ENCODE measurements at places on chromosomes 1 and 21.
A peak's percentile ranks its signal among the peaks of the same experiment; 100 is the strongest.

GRCh38 chr1:10338611-10339010, 60.3 kb upstream of the PGD start:
- DNase-seq, result no peak

GRCh38 chr1:183227422-183228346, 41.6 kb downstream of the LAMC2 start:
- DNase-seq, result peak; percentile 41

DNA sequence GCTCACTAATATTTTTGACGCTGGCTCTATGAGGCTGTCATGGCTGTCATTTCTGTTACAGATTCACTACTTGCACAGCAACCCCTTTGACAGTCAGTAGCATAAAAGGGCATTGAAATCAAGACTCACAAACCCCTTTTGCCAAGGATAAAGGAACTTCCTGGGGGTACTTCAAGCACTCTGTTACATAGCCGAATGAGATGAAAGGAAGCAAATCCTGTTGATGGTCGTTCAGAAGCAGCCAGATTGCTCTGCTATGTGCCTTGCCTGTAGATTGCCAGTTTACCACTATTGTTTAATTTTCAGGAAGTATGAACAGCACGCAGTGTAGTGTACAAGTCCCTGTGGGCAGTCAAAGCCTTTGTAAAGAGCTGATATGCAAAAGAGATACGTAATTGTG, 296.2 kb downstream of the LRRIQ3 start:
- DNase-seq, result no peak

DNA sequence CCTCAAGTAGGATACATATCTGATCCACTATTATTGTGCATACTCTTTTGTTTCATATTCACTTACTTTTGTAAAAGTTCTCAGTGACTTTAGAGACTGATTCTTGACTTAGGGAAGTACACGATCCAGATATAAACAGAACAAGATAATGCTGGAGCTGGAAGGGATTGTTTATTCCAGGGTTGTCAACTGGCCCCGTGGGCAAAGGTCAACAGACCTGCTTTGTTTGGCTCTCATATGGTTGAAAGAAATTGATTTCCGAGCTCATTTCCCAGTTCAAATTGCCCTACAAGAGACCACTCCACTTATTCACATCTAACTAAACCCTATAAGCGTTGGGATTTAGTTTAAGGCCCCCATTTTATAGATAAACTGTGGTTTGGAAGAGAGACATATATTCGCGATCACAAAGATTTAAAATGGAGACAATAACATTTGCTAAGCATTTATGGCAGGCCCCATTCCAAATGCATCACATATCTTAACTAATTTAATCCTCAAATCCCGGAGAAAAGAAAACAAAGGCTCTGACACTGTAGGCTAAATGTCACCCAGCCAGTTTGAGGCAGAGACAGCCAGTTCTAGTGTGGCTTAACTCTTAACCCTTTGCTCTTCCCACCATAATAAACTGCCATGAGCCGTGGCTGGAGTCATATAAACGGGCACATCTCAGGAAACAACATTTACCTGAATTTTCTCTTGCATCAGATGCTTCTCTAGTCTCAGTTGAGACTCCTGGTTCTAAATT, 20.6 kb downstream of the REG4 start:
- DNase-seq, result no peak

- no peak for DNase-seq
Observed at GRCh38 chr1:13820055-13820454, 120.1 kb downstream of the PRDM2 start.

GRCh38 chr1:206967096-206967849, 3.0 kb downstream of the FCAMR start:
- DNase-seq, result no peak
